ENCODE measurements at places on chromosomes 16 and 17. TPM values are rescaled to one million over a fixed set of nuclear protein-coding genes. Genes with fewer than 3 reads are reported as not detected.

Gene LYRM9
- 4.3 TPM for total RNA-seq

Gene TNFSF13
- total RNA-seq: 2.1 TPM

Gene CD300E
- total RNA-seq: not detected

Gene CLEC3A
- total RNA-seq: not detected

Gene HOXB7
- not detected for total RNA-seq

Gene DPEP1
- total RNA-seq: 2.5 TPM

DNA sequence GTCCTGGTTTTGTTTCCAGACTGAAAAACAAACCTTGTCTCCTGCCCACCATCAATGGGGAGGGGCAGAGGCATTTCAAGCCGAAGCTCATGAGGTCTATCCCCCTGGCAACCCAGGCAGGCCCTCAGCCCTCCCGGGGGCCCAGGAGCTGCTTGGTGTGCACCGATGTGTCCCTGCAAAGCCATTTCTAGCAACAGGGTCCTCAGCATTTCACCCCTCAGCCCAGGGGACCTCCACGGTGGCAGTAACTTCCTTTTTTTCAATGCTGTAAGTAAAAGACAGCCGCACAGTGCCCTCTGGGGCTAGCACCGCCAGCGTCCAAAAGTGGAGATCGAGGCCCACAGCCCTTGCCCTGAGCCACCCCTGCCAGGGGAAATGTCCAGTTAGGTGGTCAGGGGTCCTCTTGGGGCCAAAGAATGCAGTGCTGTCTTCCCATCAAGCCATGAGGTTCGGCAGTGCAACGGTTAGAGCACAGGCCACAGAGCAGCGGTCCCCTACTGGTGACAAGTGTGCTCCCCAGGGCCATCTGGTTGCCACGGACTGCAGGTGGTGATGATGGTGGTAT lies 79.9 kb downstream of the LITAF start:
- no peak for DNase-seq

- DNase-seq: no peak
Measured at GRCh38 chr16:19085679-19086200, 18.3 kb downstream of the COQ7 start.

DNA sequence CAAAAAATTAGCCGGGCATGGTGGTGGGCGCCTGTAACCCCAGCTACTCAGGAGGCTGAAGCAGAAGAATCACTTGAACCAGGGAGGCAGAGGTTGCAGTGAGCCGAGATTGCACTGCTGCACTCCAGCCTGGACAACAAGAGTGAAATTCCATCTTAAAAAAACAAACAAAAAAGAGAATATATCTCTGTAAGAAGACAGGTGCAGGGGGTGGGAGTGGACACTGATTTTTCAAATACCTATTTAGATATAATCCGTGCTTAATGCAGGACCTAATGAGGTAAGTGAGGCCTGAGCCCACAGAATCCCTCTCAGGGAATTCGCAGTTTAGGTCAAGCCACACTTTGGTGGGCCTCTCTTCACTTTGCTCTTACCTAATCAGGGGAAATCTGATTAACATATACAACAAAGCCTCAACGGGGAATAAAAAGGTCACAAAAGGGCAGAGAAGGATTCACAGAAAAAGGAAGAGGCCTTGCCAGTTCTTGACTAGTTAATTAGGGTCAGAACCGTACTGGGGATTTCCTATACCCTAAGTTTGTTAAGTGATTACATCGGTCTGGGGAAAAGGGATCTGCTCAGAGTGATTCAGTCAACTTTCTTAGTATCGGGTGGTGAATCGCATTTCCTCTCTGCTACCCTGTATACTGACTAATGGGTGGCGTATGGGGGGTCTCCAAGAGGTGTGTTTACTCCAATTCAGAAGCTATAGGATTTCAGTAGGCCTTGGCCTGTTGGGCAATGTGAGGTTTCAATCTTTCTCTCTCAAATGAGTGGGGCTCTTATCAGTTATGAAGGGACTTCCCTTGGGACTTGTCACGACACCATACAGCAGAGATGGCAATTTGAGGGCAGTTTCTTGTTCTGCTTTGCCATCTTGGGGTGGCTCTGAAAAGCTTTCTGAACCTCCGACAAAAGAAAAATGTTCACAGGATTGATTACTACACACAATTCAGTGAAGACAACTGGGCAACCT lies 1.9 kb upstream of the NFAT5 start:
- DNase-seq: no peak

DNA sequence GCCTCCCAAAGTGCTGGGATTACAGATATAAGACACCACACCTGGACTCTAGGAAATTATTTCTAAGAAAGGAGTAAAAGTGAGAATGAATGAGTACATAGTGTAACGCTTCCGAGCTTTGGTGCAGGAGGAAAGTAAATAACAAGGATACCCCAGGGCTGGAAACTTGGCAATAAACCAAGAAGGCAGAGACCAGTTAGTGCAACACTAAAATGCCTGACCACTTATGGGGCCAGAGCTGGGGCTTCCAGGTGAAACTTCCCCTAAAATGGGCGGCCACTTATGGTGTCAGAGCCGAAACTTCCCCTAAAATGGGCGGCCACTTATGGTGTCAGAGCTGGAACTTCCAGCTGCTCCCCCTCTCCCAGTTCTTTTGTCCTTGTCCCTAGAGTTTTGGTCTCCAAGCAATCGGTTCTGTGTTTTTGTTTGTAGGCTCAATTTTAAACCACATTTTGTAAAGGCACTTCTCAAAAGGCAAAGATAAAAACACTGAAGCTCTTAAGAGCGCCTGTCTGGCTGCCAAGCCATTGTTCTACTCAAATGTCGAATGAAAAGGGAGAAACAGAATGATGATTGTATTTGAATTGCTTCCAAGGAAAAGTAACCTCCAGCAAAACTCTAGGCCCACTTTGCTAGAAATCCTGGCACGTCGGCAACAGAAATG lies 63.9 kb downstream of the NXN start:
- no peak for DNase-seq

DNA sequence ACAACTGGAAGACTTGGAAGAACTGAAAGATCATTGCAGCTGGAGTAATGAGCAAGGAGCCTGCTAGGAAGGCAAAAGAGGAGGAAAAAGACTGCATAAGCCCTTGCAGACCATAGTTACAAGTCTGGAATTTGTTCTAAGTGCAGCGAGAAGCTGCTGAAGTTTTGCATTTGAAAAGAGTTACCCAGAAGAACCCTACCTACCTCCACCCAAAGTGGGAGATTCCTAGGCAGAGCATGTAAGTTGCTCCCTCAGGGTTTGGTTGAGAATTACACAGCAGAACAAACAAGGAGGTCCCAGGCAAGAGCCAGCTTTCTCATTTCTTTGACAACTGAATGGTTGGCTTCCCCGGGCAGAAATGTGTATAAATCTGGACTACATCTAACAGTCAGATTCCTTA lies 118.7 kb upstream of the NUDT7 start:
- DNase-seq: no peak

- DNase-seq: no peak
Measured at GRCh38 chr16:64459821-64460220, 662.0 kb downstream of the CDH11 start.

All from H1 (cell line).